ENCODE measurements at places on chromosomes 4 and X. TPM values are rescaled to one million over a fixed set of nuclear protein-coding genes. Genes with fewer than 3 reads are reported as not detected.

Gene STARD8
- polyA plus RNA-seq = 21.0 TPM

Gene CLDN22
- 0.85 TPM for polyA plus RNA-seq

Gene NELFA
- polyA plus RNA-seq = 47.6 TPM

Gene CACNA1F
- 0.25 TPM for polyA plus RNA-seq

Gene PKD2
- polyA plus RNA-seq = 73.3 TPM

Gene PGAM4
- 0.29 TPM for polyA plus RNA-seq

Gene IQCM
- not detected for polyA plus RNA-seq

Gene MAGEC3
- polyA plus RNA-seq = 0.66 TPM

Gene IL13RA2
- 1.4 TPM for polyA plus RNA-seq

Gene RLIM
- polyA plus RNA-seq = 33.8 TPM

Gene CHRDL1
- 9.8 TPM for polyA plus RNA-seq

Gene RBM46
- not detected for polyA plus RNA-seq

Gene HSFX1
- 1.7 TPM for polyA plus RNA-seq

Gene MAGEA6
- polyA plus RNA-seq = not detected

Gene SPATA4
- 2.0 TPM for polyA plus RNA-seq

Gene GABRE
- polyA plus RNA-seq = 5.5 TPM

Gene VAMP7
- polyA plus RNA-seq = 50.8 TPM

Gene LUZP4
- not detected for polyA plus RNA-seq
